Neuronal stem cell (in vitro differentiated cells): ENCODE measurements at places on chromosomes 16 and 17.

GRCh38 chr16:79386299-79386698, 214.2 kb downstream of the MAF start:
- no peak overlapping the region for H3K4me3 ChIP-seq
- peaks cover 3% of the 10 kb centered on the region for H3K4me1 ChIP-seq
- H3K27me3 ChIP-seq: peaks cover 3% of the 10 kb centered on the region

DNA sequence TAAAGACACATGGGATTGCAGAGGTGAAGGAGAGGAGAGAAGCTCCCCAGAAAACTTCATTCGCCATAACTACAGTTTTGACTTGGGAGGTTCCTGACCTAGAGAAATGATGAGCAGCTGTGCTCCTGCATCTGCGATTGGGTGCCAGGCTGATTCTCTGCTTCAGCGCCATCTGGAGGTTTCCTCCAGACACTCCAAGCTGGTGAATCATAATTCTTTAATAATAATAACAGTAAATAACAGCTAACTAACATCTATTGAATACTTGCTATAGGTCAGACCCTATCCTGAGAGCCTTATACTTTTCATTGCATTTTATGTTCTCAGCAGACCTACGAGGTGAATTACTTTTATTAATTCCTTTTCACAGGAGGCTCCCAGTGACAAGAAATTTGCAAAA, 575.8 kb downstream of the TOX3 start:
- DNase-seq: peak; percentile 17
- no peak overlapping the region for H3K27ac ChIP-seq
- no peaks in the 10 kb centered on the region for H3K27me3 ChIP-seq

DNA sequence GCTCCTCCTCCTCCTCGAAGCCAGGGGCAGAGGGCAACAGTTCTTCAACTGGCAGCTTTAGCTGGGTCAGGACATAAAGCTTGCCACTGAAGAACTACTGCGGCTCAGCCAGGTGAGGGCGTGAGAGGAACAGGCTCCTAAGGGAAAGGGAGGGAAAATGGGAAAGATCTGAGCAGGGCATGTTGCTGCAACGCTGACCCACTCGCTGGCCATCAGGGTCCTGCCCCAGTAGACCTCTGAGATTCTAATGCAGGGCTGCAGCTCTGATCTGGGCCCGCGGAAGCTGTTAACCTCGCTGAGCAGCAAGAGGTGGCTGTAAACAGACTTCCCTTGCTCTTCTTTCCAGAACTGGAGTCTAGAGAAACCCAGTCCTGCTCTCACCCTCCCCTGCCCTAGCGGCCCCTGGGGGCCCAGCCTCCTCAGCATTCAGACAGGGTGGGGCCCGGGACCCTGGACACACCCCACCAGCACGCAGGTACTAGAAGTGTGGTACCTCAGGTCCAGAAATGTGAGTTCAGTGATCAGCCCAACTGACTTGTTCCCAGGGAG, 3.8 kb upstream of the TLCD2 start:
- peak overlapping the region; percentile 5 for H3K4me3 ChIP-seq
- H3K36me3 ChIP-seq: no peaks in the 10 kb centered on the region
- H3K4me1 ChIP-seq: peaks cover 19% of the 10 kb centered on the region
- H3K27ac ChIP-seq: peak overlapping the region; percentile 62

DNA sequence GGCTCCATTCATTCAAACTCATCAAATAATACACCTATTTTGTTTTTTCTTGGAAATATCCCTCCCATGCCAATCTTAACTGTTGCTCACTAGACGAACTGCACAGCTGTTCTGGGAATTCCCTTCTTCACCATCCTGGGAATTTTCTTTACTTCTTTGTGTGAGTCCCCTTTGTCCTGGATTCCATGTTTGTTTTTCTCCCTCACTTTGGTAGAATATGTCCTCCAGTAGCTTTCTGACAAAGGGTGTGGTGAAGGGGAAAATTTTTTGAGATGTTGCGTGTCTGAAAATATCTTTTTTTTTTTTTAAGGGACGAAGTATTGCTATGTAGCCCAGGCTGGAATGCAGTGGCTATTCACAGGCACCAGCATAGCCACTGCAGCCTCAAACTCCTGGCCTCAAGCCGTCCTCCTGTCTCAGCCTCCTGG, 17.2 kb upstream of the UTP6 start:
- peak overlapping the region; percentile 36 for H3K27ac ChIP-seq
- H3K4me3 ChIP-seq: no peak overlapping the region
- no peak for DNase-seq

DNA sequence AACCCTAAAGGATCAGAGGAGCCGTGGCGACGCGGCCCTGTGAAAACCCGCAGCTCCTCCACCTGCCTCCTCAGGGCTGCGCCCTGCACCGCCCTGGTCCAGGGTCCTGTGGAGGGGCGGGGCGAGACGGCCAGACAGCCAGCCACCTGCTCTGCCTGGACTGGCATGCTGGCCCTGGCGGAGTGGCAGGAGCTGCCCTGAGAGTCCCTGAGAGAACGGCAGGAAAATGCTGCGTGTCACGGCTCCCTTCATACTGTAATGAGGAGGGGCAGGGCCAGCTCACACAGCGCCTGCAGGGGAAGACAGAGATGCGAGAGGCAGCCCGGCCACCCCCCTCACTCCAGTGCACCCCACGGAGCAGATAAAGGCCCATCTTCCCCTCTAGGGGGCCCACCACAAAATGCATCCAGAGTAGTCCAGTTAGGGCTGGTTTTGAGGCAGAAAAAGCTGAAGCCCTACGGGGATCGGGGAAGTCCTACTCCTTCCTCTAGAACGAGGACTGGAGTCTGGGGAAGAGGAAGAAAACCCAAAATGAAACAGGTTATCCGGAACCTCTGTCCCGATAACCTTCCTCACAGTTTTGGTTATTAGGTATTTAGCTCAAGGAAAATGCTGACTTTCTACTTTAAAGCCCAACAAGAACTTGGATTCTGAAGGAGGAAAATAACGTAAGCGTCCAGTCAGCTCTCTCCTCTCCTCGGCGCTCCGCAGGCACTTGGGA, 97.6 kb upstream of the DNAH17 start:
- H3K36me3 ChIP-seq: peaks cover 12% of the 10 kb centered on the region
- DNase-seq: no peak
- no peak overlapping the region for H3K4me3 ChIP-seq
- H3K27ac ChIP-seq: no peak overlapping the region
